ENCODE measurements at places on chromosomes 1 and 21.
A peak's percentile ranks its signal among the peaks of the same experiment; 100 is the strongest.

DNA sequence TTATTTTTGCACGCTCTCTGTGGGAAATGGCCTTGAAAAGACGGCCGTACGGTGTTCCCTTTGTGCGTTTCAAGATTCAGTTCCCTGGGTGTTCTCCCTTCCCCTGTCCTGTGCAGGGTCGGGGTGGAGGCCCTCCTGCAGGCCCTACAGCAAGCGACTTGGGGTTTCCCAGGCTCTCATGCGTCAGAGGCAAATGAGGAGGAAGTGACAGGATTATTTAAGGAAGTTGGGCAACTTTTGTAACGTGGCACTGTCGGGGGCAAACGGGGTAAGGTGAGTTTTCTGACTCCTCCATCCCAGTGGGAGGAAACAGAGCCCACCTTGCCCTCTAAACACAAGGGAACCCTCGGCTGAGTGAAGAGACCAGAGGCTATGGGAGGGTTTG is 16.1 kb upstream of the AJAP1 start:
- no peak for DNase-seq

DNA sequence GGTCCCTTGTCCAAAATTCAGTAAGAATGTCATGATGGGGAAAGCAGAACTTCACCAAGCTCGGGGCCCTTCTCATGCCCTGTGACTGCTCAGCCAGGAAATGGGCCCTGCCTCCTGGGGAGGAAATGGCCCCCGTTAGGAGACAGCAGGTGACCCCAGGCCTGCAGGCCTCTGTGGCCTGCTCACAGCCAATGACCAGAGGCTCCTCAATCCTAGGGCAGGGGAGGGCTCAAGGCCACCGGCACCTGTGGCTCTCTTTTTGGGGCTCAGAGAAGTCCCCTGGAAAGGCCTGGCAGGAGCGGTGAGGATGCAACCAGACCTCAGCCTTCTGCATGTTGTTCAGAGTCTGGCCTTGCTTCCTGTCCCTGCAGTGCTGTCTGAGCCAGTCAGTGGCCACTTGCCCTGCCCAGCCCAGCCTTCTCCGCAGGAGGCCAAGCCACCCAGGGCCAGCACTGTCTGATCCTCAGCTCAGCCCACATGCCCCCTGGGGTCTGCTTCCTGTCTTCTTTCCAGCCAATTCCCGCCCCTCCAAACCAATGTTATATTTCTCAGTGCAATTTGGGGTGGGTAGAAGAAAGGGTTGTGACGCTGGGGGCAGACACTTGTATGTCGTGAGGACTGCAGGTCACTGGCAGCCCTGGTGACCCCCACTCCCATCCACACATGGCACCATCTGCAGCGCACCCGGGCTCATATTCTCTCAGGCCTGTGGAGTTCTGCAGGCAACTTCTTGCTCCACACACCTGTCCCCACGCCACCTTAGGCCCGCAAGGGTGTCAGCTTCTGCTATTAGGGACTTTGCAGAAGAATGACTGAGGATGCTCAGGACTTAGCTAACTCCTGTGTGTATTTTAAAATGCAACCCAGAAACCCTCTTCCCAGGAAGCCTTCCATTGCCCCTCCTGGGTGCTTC is 83.6 kb downstream of the ITPKB start:
- no peak for DNase-seq

- no peak for DNase-seq
Observed at GRCh38 chr1:173356191-173356762, 120.9 kb upstream of the PRDX6 start.

DNA sequence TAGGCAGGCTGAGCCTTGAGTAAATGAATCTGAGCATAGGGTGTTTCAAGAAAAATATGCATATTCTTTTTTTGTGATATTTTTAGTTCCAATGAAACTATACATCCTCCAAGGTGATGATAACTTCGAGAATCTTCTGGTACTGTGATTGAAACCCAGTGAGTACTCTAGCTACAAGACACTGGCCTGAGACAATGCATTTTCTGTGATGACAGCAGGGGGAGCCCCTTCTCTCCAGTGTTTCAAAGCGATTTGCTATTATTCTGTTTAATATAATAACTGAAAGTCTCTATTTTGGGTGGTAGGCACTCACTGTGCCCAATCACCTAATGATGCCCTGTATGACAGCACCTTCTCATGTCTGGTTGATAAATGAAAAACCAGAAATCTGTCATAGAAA is 12.1 kb downstream of the IRF2BP2 start:
- no peak for DNase-seq

- peak; percentile 96 for DNase-seq
Observed at GRCh38 chr1:151475175-151475574, 15.9 kb upstream of the POGZ start.

DNA sequence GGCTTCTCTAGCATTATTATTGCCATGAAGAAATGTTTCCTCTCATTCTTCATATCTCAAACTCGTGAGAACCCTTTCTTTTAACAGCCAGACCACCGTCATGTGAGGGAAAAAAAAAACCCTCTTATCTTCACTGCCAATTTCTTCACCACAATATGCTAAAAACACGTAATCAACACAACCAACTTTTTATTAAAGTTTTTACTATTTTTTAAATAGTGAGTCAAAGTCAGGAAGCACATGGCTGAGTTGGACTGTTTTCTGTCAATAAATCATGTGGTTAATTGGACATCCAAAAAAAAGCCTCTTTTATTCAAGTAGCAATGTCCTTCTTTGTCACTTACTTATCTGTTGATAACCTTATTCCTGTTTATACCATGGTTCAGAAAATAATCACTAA is 55.9 kb upstream of the SAMD13 start:
- DNase-seq = no peak

GRCh38 chr1:240607006-240607405 is 4.9 kb downstream of the GREM2 start:
- DNase-seq = no peak

- no peak for DNase-seq
Observed at GRCh38 chr1:69513601-69514000, 54.1 kb upstream of the LRRC7 start.

DNA sequence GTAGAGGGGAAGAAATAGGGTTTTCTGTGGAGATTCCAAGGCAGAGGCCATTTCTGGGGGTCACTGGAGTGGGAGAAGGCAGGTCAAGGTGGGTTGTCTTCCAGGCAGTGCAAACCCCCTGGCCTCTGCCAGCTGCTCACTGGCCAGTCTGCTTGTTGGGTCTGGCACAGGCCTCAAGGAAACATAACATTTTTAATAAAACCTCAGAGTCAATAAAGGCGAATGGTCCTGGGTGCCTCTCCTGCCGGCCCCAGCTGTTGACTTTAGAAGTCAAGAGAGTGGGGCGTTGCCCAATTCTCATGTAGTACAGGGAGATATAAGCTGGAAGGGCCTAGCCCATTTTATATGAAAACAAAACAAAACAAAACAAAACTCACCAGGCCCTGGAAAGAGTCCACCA is 36.6 kb downstream of the RUNX3 start:
- DNase-seq = no peak

DNA sequence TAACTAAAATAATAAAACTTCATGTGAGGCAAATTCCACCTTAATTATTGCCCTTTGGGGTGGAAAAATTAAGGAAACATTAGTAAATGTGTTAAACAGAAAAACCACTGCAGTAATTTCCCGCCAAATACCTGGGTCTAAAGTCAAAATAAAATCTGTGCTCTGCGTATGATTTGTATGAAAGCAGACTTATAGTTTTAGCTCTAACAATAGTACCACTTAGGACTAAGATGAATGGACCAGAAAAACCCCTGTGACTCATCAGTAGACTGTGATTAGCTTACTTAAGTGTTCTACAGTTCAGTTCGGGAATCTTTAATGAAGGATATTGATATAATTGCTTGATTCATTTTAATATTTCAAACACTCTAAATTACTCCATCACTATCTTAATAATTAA is 23.3 kb upstream of the C1orf105 start:
- DNase-seq = peak; percentile 39

GRCh38 chr1:45647248-45648021 is 23.6 kb upstream of the CCDC17 start:
- DNase-seq = no peak

DNA sequence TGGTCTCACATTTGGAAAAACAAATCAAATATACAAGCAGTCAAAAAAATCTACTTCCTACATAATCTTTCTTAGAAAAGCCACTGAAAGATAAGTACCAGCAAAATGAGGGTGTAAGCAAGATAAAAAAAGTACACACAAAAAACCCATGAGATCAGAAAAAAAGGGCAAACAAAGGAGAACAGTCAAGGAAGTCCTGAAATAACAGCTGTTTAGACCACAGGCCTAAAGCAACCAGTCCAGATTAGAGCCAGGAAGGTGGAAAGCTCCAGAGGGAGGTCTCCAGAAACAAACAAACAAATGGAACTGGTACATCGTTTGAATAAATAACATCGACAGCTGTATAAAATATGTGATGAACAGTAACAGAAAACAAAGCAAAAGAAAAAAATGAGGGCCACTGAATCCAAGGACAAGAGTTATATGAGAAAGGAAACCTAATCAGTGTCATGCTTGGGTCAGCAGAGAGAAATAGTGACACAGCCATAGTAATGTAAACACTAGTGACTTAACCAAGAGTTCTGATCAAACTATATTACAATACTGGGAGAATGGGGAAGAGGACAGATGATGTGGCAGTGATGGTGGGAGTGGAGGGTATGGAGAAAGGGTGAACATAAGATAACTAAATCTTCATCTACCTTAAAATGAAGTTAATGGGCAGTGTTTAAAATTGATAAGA is 67.5 kb downstream of the NVL start:
- no peak for DNase-seq

- DNase-seq = no peak
Observed at GRCh38 chr1:214718724-214719123, 115.7 kb downstream of the CENPF start.

GRCh38 chr1:241485554-241485992 is 34.0 kb downstream of the FH start:
- peak; percentile 16 for DNase-seq

- DNase-seq = no peak
Observed at GRCh38 chr1:172360985-172361384, 59.5 kb upstream of the C1orf105 start.

- DNase-seq = no peak
Observed at GRCh38 chr1:19981170-19981506, 1.7 kb upstream of the PLA2G2A start.

DNA sequence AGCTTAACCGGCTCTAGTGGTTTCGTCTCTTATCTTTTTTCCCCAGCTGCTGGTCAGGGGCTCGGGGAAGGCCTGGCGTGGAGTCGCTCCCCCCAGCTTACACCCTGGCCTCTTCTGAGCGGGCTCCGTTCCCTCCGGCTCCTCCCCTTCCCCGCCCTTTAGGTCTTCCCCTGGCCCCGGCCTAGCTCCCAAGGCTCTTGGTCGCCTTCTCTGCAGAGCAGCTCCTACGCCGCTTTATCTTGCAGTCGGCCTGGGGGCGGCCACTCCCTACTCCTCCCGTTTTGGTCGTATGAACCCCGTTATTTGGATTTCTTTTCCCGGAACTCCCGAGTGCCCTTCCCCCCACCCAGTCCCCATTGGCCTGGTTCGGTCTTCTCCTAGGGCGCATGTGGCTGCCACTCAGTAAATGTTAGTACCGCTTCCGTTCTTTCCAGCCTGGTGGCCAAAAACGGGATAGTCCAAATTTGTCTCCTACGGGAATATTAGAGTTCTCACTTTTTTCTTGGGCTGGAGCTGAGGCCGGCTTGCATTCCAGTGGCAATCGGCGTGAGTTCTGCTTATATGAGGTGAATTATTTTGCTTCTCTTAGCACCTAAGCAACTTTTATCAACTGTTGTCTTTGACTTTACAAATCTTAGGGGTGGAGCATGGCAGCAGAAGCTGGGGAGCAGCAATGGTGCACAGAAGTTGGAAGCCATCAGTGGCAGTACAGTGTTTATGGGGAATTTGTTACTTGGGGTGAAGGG is 467 bp downstream of the THRAP3 start:
- no peak for DNase-seq

DNA sequence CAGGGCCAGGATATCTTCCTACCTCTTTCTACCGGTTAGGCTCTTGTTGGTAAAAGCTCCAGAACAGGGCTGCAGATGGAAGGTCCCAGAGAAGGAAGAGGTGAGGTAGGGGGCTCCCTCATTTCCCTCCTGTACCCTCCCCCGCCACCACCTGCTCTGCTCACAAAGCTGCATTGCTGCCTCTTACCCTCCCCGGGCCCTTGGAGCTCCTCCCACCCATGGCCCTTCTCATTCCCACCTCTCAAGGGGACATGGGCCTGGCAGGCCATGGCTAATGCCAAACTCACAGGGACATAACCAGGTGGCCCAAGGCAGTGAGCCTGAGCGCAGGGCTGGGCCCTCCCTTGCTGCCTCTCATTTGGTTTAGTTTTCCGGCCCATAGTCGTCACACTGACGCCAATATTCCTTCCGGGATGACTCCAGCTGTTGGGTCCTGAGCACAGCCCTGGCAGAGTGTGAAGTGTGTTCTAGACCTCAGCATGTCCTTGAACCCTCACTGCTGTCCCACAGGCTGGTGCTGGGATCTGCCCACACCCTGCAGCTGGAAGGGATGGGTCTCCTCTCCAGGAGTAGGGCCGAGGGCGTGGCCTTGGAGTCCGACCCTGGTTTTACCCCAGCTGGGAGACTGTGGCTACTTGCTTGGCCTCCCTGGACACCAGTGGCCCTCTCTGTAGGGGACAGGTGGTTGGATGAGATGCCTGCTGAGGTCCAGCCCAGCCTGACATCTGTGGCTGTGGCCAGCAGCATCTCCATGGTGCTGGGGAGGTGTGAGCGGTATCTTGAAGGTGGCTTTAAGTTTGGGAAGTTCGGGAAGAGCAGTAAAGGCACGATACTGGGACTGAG is 104.6 kb downstream of the ARHGEF10L start:
- no peak for DNase-seq

DNA sequence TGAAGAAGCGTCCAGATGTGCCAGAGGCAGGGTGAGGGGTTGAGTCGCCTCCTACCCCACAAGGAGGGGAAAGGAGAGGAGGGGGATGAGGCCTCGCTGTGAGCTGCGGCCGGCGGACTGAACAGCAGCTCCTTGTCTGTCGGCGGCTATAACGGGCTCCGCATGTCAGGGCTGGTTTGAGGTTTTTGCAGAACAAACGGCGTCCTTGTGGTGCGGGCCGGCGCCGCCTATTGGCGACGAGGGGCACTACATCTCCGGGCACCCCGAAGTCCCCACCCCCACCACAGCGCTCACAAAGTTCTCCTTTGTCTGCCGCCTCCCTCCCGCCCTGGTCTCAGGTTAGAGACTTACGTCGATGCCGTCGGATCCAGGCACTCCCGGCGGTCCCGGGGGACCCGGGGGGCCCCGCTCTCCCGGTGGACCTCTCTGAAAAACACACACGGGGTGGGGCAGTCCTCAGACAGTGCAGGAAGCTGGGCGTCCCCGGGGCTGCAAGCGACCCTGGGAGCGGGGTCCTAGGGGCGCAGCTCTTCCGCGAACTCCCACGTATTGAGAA is 1.8 kb downstream of the COL9A2 start:
- DNase-seq = peak; percentile 69

- DNase-seq = no peak
Observed at GRCh38 chr1:158075078-158075477, 81.6 kb downstream of the KIRREL1 start.

GRCh38 chr1:174337000-174337681 is 110.6 kb upstream of the GPR52 start:
- no peak for DNase-seq

DNA sequence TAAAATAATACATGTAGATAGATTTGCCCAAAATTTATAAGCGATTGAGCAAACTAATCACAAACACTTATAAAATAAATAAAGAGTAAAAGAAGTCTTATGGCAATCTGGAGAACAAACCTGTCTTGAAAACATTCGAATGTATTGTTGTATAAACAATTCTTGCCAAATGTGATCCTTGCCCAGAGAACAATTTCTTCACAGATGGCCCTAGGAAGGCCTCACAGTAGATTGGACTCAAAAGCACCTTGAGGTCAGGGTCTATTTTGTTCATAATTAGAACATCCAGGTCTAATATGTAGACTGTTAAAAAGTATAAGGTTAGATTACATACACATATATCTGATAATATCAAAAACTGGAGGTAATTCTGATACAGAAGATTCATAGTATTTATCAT is 202.4 kb downstream of the KCNT2 start:
- DNase-seq = no peak
